ENCODE measurements at places on chromosomes 5 and 9.

DNA sequence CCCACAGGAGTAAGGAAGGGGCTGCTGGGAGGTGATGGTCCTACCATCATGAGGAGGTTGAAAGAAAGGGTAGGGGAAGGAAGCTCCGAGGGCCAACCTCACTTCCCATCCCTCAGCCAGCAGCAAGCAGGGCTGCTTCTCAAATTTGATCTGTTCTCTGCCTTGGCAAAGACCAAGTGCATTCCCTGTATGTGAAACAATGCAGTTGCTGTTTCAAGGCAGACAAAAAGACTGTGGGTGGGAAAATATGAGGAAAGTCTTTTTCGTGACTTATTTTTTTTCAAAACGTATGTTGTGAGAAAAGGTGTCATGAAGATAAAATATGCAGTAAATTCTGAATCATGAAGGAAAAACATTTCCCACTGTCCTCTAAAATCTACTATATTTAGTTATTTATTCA, 165.9 kb downstream of the ARSB start:
- DNase-seq, result no peak

GRCh38 chr5:174424219-174425053, 299.9 kb upstream of the MSX2 start:
- DNase-seq, result no peak

DNA sequence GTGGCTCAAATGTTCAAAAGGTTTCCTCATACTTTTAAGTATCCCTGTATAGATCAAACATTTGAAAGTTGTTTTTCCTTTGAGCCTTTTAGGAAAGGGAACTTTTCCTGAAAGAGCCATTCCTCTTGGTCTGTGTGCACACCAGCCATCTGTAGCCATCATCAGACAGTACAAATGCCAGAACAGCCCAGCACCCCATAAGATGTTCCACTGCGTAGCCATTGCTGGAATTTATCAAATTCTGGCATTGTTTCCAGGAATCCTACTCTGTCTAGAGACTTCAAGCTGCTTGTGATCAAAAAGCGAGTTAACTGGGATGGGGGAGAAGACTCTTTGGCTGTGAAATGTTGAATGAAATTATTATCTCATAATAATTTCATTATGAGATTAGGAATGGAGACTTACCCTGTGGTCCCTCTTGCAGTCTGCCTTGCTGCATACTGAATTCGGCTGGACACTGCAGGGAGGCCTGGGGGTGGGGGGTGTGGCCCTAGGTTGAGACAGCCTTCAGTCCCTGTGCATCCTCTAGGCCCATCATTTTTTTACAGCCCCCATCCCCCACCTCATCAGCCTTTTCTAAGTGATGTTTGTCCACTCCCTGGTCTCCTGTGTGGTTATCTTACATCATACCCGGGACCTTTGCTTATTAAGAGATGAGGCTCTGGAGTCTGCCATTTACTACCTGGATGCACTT, 99.8 kb downstream of the RALGPS1 start:
- no peak for DNase-seq

- DNase-seq, result no peak
Observed at GRCh38 chr5:147805030-147805454, 22.5 kb upstream of the JAKMIP2 start.

DNA sequence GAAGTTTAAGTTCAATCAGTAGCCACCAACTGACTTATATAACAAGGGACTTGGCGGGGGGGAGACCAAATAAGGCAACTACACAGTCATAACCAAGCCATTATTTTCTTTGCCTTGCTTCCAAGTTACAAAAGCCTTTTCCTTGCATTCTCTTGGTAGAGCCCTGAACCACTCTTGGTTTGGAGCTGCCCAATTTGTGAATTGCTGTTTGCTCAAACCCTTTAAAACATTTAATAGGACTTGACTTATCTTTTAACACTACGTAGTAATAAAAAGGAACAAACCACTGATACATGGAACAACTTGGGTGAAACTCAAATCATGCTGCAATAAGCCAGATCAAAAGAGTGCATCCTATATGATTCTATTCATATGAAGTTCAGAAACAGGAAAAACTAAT, 31.7 kb upstream of the MSH3 start:
- no peak for DNase-seq

Measured in A549 (cell line).